Stimulated activated CD4-positive, alpha-beta T cell treated with anti-CD3 and anti-CD28 coated beads, Interleukin-4, amount 100 ng/mL, for 4 hours (primary cell): ENCODE measurements at places on chromosomes 4 and X.

GRCh38 chrX:72003811-72004750 is 93.4 kb downstream of the NHSL2 start:
- DNase-seq = no peak

DNA sequence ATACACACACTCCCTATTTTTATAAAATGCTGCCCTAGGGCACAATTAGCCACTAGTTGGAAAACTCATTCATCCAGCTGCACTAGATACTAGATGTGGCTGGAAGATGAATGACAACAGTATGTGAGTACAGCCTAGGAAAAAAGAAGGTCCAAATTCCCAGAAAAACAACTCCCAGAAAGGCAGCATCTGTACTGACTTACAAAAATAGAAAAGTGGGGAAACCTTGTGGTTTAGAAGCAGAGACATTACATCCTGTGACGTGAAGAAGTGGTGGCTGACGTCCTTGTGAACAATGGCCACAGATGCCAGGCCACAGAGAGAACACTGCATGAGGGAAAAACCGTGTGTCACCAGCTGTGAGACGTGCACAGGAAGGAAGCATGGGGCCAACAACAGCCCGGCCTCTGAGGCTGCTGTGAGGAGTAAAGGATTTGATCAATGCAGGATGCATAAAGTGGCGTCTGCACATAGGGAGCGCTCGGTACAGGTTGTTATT is 81.2 kb downstream of the SPRY1 start:
- DNase-seq = no peak

- DNase-seq = no peak
These were observed 86.0 kb upstream of the GALNTL6 start for GRCh38 chr4:171727185-171727584.

- no peak for DNase-seq
These were observed 409.2 kb upstream of the FGF13 start for GRCh38 chrX:139120760-139121159.

DNA sequence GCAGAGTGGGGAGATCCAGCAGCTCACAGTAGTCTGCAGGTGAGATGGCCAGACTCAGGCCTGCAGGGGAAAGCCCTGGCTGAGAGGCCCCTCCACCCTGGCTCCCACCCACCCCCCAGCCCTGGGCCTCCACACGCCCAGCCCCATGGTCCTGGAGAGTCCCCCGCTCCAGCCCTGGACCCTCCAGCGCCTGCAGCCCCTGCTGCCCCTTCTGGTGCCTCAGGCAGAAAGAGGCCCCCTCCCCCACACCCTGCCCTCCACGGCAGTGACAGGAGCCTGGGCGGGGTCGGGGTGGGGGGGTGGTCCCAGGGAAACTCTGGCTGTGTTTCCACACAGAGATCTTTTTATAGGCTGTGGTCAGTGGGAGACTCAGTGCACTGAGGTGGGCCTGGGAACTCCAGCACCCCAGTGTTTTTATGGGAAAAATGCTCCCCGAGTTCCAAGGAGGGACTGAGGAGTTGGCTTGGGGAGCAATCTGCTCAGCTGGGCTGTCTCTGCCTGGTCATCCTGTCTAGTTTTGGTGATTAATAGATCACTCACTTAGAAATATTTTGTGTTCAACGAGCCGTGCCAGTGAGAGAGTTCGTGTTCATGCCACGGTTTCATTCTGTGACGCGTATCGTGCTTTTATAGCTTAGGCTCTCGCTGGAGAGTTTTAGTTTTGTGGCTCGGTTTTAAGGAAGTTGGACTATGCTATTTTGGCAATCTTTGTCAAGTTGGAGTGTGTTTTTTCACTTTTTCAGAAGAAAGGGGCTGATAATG is 53.1 kb upstream of the HGFAC start:
- no peak for DNase-seq

GRCh38 chrX:69215161-69215875 is 50.1 kb upstream of the PJA1 start:
- no peak for DNase-seq

- peak; percentile 27 for DNase-seq
These were observed 373.6 kb downstream of the MID1IP1 start for GRCh38 chrX:39174772-39175417.

- no peak for DNase-seq
These were observed 28.7 kb downstream of the EFHC2 start for GRCh38 chrX:44314808-44315207.

DNA sequence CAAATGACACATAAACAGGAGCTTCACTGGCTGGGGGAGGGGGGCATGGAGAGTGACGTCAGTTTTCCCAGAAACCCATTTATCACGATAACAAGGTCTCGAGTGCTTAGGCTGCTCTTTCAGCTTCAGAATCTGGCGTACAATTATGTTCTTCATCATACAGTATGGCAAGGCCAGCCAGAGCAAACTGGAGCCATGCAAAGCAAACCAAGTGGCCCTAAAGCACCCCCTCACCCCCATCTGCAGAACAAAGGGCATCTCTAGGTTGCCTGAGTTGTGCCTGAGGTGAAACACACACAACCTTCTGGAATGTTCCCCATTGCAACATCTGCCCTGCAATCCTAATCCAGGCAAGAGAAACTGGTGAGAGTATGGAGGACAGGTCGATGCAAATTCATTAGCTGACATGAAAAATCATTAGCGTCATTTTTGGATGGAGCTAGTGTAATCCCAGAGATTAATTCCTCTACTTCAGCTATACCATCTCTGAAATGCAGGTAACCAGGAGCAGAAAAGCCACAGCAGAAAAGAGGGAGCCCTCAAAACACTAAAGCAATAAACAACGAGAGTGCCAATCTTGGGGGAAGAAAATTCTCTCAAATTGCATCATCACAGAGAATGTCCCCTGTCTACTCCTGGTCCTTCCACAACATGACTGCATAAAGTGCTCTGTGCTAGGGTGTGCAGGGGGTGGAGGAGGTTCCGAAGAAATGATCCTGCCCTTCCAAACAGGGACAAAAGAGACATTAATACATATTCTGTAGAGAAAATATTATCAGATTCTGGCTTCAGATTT is 1.8 kb downstream of the SEPTIN6 start:
- peak; percentile 42 for DNase-seq

DNA sequence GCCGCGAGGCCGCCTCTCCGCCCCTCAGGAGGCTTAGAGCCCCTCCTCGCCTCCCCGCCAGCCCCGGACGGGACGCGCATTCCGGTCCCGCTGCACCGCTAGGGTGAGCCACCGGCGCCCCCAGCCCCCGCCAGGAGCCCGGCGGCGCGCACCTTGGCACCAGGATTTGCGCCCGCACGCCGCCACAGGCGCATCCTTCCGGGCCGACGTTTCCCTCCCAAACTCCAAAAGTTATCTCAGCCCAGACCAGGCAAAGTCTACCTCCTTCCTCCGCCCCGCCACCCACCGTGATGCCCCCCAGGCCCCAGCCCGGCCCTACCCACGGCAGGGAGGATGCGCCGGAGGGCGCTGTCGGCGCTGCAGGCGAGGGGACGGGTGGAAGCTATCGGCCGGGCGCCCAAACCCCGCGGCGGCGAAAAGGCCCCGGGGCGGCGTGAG is 538 bp downstream of the SCML2 start:
- peak; percentile 9 for DNase-seq

DNA sequence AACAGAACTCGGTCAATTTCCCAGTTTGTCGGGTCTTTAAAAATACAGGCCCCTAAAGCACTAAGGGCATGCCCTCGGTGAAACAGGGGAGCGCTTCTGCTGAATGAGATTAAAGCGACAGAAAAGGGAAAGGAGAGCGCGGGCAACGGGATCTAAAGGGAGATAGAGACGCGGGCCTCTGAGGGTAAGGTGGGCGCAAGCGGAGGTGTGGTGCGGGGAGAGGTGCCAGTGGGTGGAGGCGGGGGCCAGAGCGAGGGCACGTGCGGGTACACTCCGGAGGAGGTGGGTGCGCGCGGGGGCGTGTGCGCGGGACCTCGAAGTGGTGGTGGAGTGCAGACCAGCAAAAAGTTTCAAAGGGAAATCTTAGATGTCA is 787 bp upstream of the TET2 start:
- peak; percentile 37 for DNase-seq

DNA sequence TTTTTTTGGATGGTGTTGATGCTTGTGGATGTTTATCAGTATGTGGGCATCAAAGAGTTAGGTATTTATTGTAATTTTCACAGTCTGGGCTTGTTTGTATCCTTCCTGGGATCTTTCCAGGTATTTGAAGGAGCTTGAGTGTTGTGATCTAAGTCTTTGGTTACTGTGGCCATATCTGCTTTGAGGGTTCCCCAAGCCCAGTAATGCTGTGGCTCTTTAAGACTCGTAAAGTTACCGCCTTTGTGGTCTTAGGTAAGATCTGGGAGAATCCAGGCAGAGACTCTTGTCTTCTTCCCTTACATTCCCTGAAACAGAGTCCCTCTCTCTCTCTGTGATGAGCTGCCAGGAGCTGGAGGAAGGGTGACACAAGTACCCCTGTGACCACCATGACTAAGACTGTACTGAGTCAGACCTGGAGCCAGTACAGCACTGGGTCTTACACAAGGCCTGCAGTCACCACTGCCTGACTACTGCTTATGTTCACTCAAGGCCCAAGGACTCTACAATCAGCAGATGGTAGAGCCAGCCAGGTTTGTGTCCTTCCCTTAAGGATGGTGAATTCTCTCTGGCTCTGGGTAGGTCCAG is 62.2 kb downstream of the FMR1NB start:
- no peak for DNase-seq

GRCh38 chr4:183571350-183571941 is 66.6 kb downstream of the ING2 start:
- no peak for DNase-seq

DNA sequence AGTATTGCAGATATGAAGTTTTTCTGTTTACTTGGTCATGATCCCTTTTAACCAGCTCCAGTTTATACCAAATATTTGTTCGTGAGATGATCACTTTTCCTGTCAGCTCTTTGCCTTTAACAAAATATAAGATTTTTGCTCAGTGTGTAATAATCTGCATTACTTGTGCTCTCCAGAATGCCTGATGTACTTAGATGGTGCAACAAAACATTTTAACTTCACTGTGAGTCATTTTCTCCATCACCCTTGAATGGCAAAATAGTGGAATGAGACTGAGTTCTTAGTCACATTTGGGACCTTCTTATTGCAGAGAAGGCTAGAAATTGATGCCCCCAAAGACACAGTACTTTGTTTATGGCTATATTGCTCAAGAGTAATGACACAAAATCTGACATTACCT is 252.0 kb downstream of the FRMPD4 start:
- no peak for DNase-seq

- no peak for DNase-seq
These were observed 90.8 kb downstream of the FNIP2 start for GRCh38 chr4:158859661-158860060.

GRCh38 chr4:40718586-40718985 is 31.2 kb upstream of the NSUN7 start:
- DNase-seq = no peak

DNA sequence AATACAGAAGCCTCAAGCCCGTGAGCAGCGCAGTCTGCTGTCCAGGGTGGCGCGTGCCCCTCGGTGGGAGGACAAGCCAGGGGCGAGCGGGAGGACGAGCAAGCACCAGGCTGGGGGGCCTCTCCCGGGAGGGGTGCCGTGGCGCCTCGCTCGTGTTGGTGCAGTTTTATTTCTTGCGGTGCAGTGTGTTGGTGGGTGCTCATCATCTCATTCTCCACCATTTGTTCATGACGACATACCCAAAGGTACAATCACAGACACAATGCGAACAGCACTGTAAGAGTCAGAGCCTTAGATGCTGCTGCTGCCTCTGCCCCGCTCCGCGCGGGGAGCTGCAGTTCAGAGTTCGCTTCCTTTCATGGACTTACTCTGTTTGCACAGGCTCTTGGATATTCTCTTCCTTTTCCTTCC is 30.3 kb downstream of the RGS12 start:
- no peak for DNase-seq

GRCh38 chr4:76993787-76994641 is 44.5 kb downstream of the SEPTIN11 start:
- peak; percentile 51 for DNase-seq

GRCh38 chrX:13376857-13377549 is 57.1 kb upstream of the ATXN3L start:
- no peak for DNase-seq

GRCh38 chrX:76127341-76127740 is 45.5 kb upstream of the PBDC1 start:
- no peak for DNase-seq

DNA sequence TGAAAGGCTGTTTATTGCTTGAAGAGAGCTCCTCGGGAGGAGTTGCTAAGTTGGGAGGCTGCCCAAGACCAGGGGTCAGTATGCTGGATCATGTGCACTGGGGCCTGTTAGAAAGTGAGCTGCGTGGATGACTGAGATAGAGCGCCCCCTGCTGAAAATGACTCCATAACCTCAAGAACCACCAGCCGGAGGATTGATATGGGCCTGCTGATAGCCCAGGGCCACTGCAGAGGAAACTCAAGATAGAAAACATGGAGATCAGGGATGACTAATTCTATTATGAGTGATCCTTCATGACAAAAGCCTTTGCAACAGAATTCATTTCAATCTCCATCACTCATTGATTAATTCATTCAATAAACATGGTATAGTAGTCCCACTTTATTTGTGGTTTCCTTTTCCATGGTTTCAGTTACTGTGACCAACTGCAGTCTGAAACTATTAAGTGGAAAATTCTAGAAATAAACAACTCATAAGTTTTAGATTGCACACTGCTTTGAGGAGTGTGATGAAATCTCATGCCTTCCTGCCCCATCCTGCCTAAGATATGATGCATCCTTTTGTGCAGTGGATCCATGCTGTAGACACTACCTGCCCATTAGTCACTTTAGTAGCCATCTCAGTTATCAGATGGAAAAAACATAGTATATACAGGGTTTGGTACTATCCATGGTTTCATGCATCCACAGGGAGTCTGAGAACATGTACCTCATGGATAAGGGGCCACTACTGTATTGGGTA is 126.7 kb upstream of the MBNL3 start:
- peak; percentile 1 for DNase-seq

DNA sequence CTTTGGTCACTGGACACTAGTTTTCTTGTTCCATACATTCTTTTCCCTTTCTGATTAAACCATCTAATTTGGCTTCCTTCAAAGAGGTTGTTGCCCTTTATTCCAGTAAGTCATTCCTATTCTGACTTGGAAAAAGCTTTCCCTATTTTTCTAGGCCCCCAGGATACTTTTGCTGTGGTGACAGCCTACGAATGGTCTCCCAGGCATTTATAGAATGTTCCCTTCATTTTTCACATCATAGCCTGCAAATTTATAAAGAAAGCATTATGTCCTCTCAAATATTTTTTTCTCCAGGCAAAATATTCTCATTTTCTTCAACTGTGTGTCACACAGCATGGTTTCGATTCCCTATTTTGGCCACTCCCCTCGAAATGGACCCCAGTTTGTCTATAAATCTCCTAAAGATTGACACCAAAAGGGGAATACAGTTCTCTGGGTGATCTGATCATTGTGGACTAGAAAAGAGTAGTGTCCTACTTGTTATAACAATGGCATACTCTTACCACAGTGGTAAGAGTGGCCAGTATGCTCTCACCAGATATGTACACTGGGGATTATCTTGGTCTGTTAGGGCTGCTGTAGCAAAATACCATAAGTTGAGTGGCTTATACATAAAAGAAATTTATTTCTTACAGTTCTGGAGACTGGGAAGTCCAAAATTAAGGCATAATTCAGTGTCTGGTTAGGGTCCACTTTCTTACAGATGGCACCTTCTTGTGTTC is 41.5 kb upstream of the BMP2K start:
- DNase-seq = no peak

GRCh38 chrX:65920620-65921019 is 119.3 kb downstream of the VSIG4 start:
- no peak for DNase-seq

GRCh38 chr4:184282895-184283654 is 65.4 kb upstream of the ENPP6 start:
- no peak for DNase-seq
